NCI-H1092 treated with DMSO at 0.1 percent for 48 hours (cell line): ENCODE measurements at places on chromosomes 5 and 9.
A peak's percentile ranks its signal among the peaks of the same experiment; 100 is the strongest.

DNA sequence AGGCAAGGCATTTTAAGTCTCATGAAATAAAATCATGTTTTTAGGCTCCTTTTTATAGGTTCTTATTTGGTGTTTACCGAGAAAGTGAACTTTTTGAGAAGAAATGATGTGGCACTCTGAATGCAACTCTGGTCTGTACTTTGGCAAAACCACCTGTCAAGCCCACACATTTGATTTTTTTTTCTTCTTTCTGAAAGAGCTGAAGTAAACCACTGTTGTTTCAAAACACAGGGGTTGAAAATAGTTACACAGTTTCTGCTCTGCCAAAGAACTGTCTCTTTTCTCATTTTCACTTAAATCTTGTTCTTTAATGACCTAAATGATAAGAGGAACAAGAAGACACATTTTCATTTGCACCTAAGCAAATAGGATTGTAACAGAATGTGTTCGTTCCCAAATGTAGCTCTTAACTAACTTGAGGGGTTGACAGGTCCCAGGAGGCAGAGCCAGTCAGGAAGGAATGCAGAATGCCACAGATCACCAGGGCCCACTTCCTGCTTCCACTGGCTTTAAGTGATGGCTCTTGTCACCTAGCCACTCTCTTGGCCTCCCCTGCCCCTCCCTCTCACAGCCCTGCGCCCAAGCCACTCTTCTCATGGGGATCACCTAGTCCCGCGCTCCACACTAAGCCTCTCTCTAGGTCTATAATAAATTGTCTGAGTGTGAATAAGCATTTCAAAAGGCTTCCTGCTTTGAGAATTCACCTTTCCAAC, 47.3 kb downstream of the MED27 start:
- no peak for DNase-seq

- peak; percentile 17 for DNase-seq
Observed at GRCh38 chr9:82680179-82680935, 382.6 kb downstream of the RASEF start.

DNA sequence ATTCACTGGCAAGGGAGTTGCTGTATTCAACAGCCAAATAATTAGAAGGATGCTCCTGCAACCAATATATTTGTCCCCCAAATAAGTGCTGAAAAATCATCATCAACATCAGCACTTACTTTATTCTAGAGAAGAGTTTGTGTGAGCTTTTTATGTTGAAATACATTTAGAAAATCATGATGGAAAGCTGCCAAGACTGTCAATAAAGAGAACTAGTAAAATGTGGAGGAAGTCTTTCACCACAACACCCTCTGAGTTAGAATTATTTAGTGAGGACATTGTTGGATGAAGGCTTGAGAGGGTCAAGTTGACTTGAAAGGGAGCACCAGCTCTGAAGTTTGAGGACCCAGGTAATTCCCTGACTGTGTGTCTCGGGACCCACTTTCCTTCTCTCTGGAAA, 100.2 kb upstream of the TBCA start:
- no peak for DNase-seq

DNA sequence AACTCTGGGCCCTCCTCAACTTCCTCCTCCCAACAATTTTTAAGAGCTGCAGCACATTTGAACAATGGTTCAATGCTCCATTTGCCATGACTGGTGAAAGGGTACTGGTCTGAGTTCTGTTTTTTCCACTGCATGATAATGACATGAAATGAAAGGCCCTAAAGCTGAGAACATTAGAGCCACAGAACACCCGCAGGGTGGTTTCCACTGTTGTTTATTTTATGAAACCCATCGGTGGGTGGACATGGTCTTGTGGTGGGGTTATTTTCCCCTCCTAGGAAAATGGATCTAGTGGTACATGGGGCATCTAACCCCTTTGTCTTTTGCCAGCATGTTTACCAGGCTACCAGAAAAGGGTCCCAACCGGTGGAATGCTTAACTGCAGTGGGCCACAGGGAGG, 71.8 kb downstream of the SMARCA2 start:
- no peak for DNase-seq

DNA sequence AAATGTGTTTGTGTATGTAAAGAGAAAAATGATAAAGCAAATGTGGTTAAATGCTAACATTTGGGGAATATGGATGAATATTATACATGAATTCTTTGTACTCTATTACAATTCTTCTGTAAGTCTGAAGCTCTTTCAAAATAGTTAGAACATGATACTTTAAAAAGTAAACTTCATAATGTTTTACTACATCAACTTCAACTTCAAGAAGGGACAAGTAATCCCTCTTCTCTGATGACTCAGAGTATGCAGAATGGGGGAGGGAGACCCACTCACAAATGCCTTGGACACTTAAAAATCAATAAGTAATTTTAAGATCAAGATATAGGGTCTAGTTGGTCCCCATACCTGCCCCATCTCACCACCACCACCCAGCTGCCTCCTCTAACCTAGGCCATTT, 162.4 kb downstream of the ESM1 start:
- no peak for DNase-seq

DNA sequence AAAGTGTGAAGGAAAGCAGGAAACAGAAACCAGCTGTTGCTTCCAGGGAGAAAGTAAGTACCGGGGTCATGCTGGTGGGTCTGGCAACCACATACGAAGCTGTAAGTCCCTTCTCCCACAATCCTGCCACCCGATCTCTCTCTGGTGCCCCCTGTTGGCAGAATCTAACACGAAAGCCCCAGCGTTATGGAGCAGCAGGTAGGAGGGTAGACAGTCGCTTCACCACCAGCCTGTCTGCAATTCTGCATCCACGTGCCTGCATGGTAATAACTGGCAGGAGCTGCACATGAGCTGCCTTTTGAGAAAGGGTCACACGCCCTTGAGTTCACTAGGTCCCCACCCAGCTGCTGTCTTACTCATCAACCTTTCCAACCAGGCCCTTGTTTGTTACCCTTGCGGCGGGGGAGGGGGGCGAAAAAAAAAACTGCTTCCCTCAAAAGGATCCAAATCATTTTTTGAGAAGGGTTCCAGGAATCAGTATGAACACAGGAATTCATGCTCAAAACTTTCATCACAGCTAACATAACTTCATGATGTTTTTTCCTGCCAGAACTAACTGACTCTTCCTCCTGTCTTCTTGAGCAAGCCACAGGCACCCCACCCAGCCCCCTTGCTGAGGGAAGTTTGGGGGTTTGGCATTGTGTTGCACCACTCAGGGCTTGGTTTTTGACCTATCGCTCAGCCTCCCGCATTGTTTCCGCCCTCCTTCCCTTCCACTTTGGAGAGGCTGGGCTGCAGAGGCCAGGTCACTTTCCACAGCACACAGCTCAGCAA, 19.6 kb upstream of the TMEM252 start:
- DNase-seq = no peak

DNA sequence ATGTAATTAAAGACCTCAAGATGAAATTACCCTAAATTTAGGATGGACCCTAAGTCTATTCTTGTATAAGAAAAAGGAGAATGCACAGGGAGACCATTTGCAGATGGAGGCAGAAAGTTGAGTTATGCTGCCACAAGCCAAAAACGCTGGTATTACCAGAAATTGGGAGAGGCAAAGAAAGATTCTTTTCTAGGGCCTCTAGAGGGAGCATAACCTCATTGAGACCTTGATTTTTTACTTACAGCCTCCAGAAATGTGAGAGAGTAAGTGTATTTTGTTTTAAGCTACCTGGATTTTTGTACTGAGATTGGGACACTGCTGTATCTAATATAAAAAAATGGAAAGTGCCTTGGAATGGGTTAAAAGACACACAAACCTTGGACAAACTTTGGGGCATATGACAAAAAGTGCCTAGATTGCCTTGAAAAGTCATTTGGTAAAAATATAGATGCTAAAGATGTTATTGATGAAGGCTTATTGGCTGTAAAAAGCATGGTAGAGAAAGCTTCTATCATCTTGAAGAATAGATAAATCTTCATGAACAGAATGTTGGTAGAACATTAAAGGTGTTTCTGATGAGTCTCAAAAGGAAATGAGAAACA, 174.7 kb upstream of the PRDM9 start:
- peak; percentile 3 for DNase-seq

GRCh38 chr9:134066526-134066912, 1.3 kb downstream of the BRD3 start:
- peak; percentile 10 for DNase-seq

- no peak for DNase-seq
Observed at GRCh38 chr5:73818357-73818756, 192.4 kb downstream of the ARHGEF28 start.

DNA sequence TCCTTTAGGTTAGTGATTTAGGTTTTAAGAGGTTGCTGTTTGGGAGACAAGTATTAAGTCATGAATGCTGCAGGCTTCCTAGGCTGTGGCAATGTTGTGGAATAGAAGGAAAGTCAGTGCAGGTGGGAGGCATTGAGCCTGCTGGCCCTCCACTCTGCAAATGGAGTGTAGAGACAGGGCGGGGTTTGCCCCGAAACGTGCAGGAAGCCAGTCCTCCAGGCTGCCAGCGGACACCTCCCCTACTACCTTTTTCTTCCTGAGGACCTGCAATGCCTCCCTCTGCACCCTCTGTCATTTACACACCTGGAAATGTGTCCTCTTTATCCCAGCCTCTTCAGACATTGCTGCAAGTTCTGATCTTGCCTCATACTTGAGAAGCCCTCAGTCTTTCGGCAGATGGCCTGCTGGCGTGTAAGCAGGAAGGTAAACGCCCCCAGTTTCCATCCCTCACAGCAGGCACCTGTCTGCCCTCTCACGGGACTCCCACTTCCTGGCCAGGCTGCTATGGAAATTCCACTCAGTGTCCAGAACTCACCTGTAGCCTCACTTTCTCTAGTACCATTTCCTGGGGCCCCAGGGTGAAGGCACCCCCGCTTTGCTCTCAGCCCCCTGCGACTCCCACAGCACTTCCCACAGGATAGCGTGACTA, 81.6 kb upstream of the BOD1 start:
- no peak for DNase-seq

GRCh38 chr9:84397151-84397728, 56.7 kb upstream of the SLC28A3 start:
- peak; percentile 76 for DNase-seq

- DNase-seq = peak; percentile 79
Observed at GRCh38 chr5:96344678-96345577, 88.1 kb downstream of the PCSK1 start.

DNA sequence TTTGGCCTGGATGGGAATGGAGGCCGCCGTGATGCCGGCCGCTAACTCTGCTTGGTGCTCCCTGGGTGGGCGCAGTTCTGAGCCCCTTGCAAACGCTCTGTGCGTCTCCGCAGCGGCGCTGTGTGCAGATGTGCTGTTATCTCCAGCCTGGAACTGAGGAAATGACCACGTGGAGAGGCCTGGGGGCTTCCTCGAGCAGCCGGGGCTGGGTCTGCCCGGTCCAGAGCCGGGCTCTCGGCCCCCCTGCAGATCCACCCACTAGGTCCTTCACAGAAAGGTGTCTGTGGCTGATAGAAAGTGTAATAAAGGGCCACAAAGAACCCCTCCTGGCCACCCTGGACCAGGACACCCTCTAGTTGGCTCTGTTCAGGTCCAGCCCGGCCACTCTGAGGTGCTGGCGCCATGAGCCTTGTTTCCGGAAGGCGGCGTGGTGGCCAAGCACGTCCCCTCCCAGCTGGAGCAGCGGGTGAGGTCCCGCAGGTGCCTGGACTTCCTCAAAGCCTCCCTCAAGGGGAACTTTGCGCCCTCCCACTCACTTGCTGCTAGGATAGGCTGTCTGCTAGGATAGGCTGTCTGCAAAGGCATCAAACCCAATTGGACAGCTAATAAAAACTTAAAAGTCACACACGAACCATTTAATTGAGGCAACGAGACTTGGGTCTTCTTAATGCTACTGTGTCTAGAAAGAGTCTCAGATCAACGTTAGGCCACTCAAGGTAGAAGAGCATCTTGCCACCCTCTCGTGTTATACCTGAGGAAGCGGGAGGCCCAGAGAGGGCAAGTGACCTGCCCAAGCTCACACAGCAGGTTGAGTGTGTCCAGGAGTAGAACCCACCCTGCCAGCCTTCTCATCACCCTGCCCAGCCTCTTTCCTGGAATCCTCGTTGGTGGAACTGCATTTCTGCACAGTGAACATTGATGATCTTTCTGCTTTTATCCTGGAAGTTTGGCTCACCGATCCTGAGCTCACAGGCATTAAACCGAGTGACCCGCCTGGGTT, 109.3 kb upstream of the FCN2 start:
- DNase-seq = no peak

GRCh38 chr5:5752844-5753243, 330.4 kb downstream of the ICE1 start:
- DNase-seq = no peak

GRCh38 chr9:32413424-32413823, 29.0 kb downstream of the ACO1 start:
- DNase-seq = no peak

GRCh38 chr9:79107911-79108676, 463.7 kb upstream of the TLE4 start:
- DNase-seq = no peak

GRCh38 chr9:123894822-123895221, 35.1 kb downstream of the DENND1A start:
- no peak for DNase-seq
